ENCODE measurements at places on chromosomes 1 and 21. TPM values are rescaled to one million over a fixed set of nuclear protein-coding genes. Genes with fewer than 3 reads are reported as not detected.
A peak's percentile ranks its signal among the peaks of the same experiment; 100 is the strongest.

DNA sequence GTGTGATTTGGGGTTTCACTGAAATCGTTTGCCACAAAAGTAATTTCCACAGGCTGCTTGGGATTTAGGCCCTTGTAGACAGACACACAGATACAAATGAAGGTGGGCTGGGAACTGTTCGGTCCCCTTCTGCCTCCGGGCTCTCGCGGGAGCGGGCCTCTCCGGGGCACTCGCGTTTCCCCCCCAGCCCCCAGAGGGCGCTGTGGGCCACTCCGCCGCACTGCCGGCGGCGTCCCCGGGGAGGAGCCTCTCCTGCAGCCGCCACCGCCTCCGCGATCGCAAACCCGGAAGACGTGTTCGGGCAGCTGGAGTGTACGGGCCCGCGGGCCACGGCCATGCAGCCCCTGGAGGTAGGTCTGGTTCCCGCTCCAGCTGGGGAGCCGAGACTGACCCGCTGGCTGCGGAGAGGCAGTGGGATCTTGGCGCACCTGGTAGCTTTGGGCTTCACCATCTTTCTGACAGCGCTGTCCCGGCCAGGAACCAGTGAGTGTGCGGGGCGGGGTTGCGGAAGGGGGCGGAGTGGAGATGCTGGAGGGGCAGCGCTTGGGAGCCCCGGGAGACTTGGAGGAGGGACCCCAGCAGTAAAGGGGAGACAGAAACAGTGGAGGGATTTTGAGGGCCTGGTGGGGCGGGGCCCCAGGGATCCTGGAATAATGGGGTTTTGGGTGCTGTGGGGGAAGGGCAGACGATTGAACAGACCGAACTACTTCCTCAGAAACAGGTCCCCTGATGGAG, at the start of gene CYB561D1:
TSS of gene CYB561D1 (plus strand) at position 290 of the 735 bp plus-strand sequence. CDS start at position 336, 46 bp downstream.
- DNase-seq = peak; percentile 79

GRCh38 chr1:6623269-6623965, 1.3 kb upstream of the THAP3 start:
- DNase-seq = no peak

- no peak for DNase-seq
Measured at GRCh38 chr1:201501144-201501543, 5.8 kb downstream of the CSRP1 start.

The RNU1-3 gene
- not detected for polyA plus RNA-seq

DNA sequence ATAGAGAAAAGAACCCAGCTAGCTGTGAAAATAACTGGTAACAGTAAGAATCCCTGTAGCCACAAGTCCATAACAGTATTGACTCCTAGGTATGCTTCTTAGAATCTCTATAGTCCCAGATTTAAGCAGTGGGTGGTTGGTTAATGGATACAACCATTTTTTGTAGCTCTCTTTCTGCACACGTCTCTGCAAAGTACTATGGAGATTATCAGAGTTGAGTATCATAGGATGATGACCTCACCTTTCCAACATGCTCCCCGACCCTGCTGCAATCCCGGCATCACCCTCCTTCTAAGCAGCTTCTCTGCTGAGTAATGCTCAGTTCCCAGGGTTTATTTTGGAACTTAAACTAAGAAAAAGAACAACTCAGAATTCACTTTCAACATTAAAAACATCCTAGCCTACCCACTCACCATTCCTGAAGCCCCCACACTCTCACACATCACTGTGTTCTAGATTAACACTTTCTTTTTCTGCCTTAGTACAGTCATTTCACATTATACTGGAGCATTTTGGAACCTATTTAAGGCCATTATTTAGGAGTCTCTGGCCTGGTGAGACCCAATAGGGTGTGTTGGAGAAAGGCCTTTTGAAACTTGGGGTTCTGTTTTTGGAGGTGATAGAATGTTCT, 2.7 kb downstream of the MLLT11 start:
- DNase-seq = no peak

- no peak for DNase-seq
Measured at GRCh38 chr21:44948426-44949120, 8.7 kb downstream of the SLX9 start.

- peak; percentile 97 for DNase-seq
Measured at GRCh38 chr1:75785983-75786853, at the start of gene RABGGTB. Gene RABGGTB (plus strand): TSS chr1:75786256. CDS start chr1:75786272, 16 bp downstream.

The AJAP1 gene
- polyA plus RNA-seq = 2.3 TPM

- DNase-seq = peak; percentile 81
Measured at GRCh38 chr1:200488375-200489165, 78.7 kb upstream of the ZNF281 start.

The CD5L gene
- polyA plus RNA-seq = 1.9 TPM

GRCh38 chr1:20052386-20052785, 17.6 kb upstream of the PLA2G5 start:
- DNase-seq = no peak

The VSIG8 gene
- polyA plus RNA-seq = not detected

The CD52 gene
- polyA plus RNA-seq = 3.6 TPM

GRCh38 chr1:220680085-220680687, 10.0 kb upstream of the C1orf115 start:
- DNase-seq = peak; percentile 49

- DNase-seq = no peak
Measured at GRCh38 chr1:152125834-152126443, 10.7 kb upstream of the TCHH start.

GRCh38 chr1:212452323-212453155, 19.8 kb downstream of the NENF start:
- DNase-seq = peak; percentile 62

DNA sequence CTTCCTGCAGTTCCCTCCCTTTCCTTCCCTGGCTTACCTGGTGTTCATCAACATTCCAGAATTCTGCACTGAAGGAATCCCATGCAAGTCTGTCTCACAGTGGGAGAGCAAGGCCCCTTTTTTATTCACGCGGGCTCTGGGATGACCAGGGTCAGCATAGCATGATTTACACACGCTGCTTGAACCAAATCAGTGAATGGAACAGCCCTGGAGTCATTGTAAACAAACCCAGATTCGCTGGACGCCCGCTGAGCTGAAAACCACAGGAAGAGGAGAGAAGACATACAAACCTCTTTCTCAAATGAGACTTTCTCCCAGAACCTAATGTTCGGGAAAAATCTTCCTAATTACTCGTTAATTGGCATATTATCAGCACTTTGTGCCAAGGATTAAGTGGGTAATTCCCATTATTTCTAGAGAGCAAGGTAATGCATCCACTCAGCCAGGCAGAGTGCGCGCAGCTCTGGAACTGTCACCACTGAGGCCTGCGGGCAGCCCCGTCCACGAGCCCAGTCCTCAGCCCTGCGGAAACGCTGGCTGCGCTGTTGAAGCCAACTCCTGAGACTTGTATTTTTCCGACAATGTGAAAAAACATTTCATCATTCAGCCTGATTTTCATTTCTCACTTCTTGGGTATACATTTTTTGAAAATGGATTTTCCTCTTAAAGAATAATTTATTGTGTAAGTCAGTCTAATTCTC, 140.0 kb downstream of the ETS2 start:
- DNase-seq = no peak

The ADAM30 gene
- polyA plus RNA-seq = not detected

DNA sequence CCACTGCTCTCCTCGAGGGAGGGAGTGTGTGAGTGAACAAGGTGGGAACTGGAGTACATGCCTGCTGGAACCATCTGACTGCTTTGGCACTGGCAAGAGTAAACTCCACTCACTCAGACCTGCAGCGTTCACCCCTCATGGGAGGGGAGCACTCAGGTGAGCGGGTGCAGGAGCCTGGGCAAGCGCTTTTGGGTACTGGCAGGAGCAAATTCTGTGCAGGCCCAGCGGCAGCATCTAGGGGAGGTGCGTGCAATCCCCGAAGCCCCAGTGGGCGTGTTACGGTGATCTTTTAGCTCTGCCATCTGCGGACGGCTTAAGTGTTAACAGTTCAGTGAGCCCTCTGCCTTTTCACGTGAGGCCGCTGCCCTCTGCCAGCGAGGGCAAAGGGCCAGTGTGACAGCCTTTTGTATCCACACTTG, 127.4 kb downstream of the PATJ start:
- DNase-seq = no peak

The PRPF38B gene
- polyA plus RNA-seq = 16.9 TPM

The CDKN2C gene
- polyA plus RNA-seq = 251 TPM

The AMY1A gene
- not detected for polyA plus RNA-seq

DNA sequence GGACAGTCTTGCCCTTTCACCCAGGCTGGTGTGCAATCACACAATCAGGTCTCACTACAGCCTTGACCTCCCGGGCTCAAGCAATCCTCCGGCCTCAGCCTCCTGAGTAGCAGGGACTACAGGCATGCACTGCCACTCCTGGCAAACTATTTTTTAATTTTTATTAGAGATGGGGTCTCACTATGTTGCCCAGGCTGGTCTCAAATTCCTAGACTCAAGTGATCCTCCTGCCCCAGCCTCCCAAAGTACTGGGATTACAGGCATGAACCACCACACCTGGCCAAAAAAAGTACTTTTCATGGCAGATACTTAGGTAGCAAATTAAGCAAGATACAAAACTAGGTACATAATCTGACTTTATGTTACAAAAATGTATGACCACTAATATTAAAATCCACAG, 8.3 kb downstream of the EIF4G3 start:
- no peak for DNase-seq

DNA sequence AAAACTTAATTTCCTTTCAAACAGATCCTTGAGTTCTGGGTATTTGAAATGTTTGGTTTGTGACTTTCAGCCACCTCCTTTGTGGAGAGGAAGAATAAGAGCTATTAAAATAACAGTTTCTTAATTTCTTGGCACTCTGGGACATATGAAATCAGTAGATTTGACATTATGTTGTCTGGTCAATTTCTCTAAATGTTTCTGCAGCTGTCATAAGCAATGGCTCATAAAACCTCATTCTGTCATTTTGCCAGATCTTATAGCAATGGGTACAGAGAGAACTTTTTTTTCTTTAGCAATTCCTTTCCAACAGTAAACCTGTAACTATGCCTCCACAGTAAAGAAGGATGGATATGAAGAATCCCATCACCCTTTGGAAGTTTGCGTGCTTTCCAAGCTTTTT, 52.6 kb downstream of the LAMC1 start:
- no peak for DNase-seq

The GUCA2A gene
- polyA plus RNA-seq = not detected

DNA sequence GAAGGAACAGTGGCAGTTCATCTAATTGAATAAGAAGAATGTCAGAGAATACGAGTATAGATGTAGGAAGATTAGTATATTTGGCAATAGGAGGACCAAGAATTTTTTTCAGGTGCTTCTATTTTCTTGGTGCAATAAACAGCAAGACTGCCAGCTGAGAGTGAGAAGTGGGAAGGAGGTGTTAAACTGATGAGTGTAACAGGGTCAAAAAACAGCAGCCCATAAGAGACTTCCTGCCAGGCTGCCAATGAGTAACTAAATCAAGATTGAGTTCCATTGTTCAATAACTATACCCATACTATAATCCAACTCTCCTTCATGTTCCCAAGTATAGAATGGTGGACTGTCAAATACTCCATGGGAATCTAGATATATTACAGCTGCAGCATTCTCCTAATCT, 28.7 kb downstream of the LYST start:
- no peak for DNase-seq

DNA sequence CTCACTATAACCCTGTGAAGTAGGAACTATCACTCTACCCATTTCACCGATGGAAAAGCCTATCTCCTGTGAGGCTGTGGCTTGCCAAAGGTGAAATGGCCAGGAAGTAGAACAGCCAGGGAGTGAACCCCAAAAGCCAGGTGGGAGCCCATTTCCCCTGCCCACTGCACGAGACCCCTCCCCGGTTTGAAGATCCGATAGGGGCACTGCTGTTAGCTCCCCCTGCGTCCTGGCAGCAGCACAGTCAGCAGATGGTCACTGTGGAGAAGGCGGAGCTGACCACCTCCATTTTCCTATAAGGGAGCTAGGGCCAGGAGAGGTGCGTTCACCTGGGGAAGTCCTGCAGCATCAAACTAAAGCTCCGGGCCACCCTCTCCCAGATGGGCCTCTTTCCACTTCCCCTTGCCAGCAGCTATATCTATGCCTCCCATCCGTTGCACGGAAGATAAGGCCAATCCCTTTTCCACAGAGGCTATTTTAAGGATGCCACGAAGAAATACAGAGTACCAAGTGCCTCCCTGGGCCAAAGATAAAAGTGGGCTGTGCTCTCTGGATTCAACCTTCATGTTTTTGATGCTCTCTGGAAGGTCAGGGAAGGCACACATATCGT, 7.8 kb downstream of the ERG start:
- DNase-seq = no peak

DNA sequence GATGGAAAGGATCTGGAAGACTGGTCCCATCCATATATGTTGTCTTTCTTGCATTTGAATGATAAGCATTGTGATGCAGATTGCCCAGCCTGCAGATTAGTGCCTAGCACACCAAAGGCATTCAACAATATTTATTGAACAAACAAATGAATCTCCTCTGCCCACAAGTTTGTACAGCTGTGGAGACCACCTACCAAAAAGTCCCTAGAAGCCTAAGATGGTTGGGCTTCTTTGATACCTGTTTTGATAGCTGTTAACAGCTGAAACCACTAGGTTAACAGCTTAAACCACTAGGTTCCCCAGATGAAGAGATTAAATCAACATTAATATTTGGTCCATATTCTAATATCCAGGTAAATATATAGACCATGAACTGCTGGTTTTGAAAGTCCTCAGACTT, 9.8 kb downstream of the DUSP10 start:
- no peak for DNase-seq

GRCh38 chr1:174191349-174191862, 32.1 kb downstream of the RABGAP1L start:
- DNase-seq = no peak

DNA sequence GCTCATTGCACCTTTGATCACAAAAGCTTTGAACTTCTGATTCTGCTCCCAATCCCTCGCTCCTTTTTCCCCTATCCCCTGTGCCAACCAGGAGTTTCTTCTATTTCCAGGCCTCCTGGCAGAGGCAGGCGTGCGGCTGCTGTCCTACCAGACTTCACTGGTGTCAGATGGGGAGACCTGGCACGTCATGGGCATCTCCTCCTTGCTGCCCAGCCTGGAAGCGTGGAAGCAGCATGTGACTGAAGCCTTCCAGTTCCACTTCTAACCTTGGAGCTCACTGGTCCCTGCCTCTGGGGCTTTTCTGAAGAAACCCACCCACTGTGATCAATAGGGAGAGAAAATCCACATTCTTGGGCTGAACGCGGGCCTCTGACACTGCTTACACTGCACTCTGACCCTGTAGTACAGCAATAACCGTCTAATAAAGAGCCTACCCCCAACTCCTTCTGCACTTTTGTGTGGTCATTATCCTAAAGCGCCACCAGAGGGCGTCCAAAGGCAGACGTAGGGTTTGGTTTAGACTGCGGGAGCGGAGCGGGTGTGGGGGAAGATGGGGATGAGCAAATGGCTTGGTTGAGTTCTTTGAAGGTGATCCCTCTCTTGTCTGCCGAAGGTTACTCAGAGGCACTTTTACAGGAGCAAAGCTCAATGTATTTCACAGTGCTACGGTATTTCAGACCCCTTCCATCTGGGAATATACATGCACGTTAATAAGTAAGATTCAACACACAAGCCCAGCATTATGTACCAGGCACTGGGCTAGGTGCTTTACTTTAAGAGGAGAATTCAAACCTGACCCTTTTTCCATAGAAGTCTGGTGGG, 24.7 kb downstream of the HMGCS2 start:
- peak; percentile 88 for DNase-seq

All from brain (organoid and tissue), 16 donors.